ENCODE measurements at places on chromosomes 2 and 18. TPM values are rescaled to one million over a fixed set of nuclear protein-coding genes. Genes with fewer than 3 reads are reported as not detected.

DNA sequence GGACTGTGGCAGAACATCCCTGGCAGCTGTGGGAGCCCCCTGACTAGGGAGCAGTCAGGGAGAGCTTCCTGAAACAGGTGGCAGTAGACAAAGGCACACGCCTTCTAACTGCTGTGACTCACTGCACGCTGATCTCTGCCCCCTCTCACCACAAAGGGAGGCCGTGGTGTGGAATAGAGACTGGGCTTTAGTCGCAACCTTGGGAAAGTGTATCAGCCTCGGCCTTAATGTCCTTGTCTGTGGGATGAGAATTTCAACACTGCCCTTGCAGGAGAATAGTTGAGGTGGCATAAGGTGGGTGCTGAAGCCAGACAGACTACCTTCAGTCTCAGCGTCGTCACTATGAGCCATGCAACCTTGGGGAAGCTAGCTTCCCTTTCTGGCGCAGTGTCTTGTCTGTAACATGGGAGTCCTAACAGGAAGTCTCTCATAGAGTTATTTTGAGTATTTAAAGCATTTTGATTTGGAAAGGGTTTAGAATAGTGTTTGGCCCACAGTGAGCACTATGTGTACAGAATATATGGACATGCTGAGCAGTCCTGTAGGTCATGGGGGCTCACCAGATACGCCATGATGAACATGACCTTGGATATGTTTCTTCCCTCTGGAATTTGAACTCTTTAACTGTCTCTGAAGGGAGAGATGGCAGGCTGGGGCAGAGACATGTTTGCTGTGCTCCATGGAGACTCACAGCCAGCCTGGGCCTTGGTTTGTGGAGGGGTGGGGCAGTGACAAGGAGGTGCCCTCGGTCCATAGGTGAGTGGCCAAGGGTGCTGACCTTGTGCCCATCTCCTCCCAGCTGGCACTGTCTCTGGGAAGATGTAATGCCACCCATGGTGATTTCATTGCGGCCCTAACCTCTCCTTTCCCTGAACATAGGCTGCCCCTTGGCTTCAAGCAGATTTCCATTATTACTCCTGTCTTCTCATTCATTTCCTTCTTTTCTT lies 29.5 kb upstream of the SMAD7 start:
- H3K4me3 ChIP-seq = no peak overlapping the region
- no peak overlapping the region for H3K27ac ChIP-seq
- no peaks in the 10 kb centered on the region for H3K36me3 ChIP-seq
- DNase-seq = no peak
- peaks cover 10% of the 10 kb centered on the region for H3K27me3 ChIP-seq

DNA sequence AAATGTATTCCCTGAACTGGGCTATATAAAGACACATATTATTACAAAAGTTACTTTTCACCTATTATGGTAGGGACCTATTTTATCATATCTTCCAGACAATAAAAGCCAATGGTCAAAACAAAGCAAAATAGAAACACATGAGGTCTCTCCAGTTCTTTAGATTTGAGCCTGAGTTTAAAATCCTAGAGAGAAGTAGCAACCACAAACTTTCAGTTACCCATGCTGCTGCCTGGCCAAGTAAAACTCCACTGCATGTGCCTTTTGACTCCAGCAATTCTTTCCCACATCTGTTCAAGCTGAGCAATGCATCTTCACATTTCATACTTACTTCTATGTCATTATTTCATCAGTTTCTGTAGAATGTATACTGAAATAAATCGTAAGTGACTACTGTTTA lies 405.3 kb downstream of the STK39 start:
- no peaks in the 10 kb centered on the region for H3K36me3 ChIP-seq
- H3K27ac ChIP-seq = no peak overlapping the region
- no peak for DNase-seq
- H3K4me3 ChIP-seq = no peak overlapping the region

DNA sequence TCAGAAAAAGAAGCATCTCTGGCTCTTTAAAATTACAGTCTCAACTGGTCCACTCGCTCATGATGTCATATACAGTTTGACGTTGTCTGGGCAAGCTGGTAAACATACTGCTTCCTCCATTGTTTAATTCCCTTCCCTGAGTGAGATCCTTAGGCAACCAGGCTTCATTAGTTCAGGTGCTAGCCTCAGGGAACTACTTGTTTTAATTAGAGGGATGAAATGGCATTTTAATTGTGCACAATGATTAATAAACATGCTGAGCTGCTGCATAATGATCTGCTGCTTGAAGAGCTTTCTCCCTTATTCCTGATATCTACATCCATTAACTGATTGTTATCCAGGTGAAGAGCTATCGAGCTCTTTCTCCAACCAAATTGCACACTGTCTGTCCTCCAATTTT lies 195.6 kb upstream of the ETAA1 start:
- no peaks in the 10 kb centered on the region for H3K4me1 ChIP-seq
- no peak for DNase-seq
- H3K27me3 ChIP-seq = no peaks in the 10 kb centered on the region
- H3K27ac ChIP-seq = no peak overlapping the region
- no peaks in the 10 kb centered on the region for H3K36me3 ChIP-seq
- H3K4me3 ChIP-seq = no peak overlapping the region

DNA sequence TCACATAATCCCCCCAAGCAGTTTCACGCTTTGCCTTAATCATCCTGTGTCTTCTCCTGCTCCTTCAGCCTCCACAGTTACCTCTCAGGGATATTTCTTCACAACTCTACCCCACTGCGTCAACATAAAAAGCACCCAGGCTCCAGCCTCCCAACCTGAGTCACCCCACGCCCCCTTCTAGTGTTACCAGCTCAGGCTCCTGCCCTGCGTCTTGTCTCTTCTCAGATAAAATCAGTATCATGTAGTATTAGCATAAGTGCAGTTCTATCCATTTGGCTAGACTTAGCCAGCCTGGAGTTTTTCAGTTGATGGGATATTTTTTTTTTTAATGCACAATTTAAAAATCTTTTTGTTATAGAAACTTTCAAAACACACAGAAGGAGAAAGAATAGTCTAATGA lies 9.6 kb upstream of the PELI1 start:
- H3K27ac ChIP-seq = no peak overlapping the region
- H3K27me3 ChIP-seq = no peaks in the 10 kb centered on the region
- no peak for DNase-seq
- H3K4me3 ChIP-seq = no peak overlapping the region

- H3K4me1 ChIP-seq = no peaks in the 10 kb centered on the region
- no peak overlapping the region for H3K27ac ChIP-seq
- no peaks in the 10 kb centered on the region for H3K36me3 ChIP-seq
- DNase-seq = no peak
Measured at GRCh38 chr2:26088038-26088643, 54.3 kb downstream of the RAB10 start.

- no peaks in the 10 kb centered on the region for H3K27me3 ChIP-seq
- no peak overlapping the region for H3K4me3 ChIP-seq
- DNase-seq = no peak
- H3K27ac ChIP-seq = no peak overlapping the region
Measured at GRCh38 chr2:157468931-157469708, 25.2 kb upstream of the CYTIP start.

GRCh38 chr18:62389761-62390481 lies 64.8 kb downstream of the TNFRSF11A start:
- no peak overlapping the region for H3K27ac ChIP-seq
- H3K4me1 ChIP-seq = peaks cover 10% of the 10 kb centered on the region
- peaks cover 2% of the 10 kb centered on the region for H3K36me3 ChIP-seq
- no peaks in the 10 kb centered on the region for H3K27me3 ChIP-seq

DNA sequence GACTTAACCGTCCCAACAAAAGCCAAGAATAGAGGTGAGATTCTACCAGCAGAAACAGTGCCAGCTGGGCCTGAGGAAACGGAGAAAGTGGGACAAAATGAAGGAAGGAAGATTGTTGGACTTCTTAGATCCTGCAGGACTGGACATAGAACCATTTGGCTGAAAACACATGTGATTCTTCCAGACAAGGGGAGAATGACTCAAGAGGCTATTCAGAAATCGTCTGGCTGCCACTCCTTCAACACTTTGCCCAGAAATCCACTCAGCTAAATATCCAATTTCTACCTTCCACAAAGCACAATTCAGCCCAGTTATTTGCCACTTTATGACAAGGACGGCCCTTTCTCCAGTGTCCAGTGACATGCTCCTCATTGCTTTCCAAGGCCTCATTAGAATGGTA lies 61.6 kb downstream of the SNORC start:
- DNase-seq = no peak
- H3K27ac ChIP-seq = no peak overlapping the region
- peaks cover 35% of the 10 kb centered on the region for H3K27me3 ChIP-seq
- H3K4me3 ChIP-seq = no peak overlapping the region
- H3K36me3 ChIP-seq = no peaks in the 10 kb centered on the region

DNA sequence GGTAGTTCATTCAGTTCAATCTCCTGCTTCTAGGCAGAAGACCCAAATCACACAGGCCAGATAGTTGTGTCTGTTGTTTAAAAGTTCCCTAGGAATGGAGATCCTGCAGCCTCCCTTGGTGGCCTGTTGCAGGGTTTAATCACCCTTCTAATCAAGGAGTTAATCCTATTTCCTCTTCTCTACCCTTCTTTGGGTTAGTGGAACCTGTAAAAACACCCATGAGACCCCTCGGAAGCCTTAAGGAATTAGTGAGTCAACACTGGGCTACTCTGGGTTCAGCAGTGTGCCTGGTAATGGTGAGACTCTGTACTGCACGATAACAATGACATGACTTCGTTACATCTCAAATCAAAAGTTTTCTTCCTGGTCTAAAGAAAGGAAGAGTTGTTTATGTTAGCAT lies 217.6 kb upstream of the NRP2 start:
- H3K36me3 ChIP-seq = no peaks in the 10 kb centered on the region
- H3K4me3 ChIP-seq = no peak overlapping the region
- H3K27me3 ChIP-seq = peaks cover 2% of the 10 kb centered on the region
- no peak overlapping the region for H3K27ac ChIP-seq
- H3K4me1 ChIP-seq = peaks cover 22% of the 10 kb centered on the region

The SP140 gene
- total RNA-seq = 1.7 TPM

The NEU2 gene
- total RNA-seq = not detected

The UGT1A10 gene
- total RNA-seq = not detected

Measured in H1 (cell line).